Stimulated activated CD4-positive, alpha-beta T cell treated with anti-CD3 and anti-CD28 coated beads, Interleukin-1b, Interleukin-23, amount 100 ng/mL, for 4 hours (primary cell): ENCODE measurements at places on chromosomes 3 and 15.

DNA sequence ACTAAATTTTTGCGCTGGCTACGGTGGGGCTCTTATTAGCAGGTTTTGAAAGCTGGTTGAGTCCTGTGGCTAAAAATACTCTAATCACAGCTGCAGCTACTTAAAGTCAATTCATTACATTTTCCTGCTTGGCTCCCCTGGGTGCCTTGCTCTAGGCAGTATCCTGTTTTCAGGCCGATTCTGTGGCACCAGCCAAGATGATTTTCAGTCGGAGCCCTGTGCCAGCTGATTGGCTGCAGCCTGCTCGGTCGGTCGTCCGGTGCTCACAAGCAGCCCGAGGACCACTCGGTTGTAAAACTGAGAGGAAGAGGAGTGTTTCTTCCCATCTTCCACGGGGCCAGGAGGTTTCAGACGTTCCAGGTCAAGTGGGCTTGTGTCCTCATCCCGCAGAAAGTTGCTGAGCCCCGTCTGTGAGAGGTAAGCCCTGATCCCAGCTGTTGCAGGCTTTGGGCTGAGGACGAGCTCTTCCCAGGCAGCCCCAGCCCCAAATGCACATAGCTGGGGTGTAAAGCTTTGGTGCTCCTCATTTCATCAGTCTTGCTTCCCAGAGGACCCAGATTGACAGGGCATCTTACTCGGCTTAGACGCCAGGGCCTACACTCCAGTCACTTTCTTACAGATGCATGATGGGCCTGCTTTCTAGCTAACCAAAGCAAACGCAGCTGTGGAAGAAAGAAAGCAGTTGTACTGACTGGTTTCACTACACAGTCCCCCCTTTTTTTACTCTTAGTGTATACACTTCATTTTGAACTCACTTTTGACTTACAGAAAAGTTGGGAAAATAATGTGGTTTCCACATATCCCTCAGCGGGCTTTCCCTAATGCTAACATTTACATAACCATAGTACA lies 15.9 kb downstream of the LYSMD4 start:
- DNase-seq: no peak

DNA sequence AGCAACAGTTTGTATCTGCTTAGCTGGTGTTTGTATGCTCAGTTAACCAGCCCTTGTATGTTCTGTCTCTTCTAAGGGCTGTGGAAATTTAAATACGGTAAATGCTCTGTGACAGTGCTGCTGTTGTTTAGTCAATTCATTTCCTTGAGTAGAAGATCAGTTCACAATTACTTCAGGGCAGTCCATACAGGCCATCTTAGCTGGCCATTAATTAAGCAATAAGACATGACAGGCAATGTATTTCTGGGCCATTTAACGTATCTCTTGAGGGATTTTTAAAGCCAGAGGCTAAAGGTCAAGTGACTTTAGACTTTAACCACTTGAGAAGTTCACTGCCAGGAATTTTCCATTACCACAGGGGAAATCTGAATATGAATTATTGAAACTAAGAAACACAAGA lies 351.8 kb downstream of the ZIC1 start:
- no peak for DNase-seq

DNA sequence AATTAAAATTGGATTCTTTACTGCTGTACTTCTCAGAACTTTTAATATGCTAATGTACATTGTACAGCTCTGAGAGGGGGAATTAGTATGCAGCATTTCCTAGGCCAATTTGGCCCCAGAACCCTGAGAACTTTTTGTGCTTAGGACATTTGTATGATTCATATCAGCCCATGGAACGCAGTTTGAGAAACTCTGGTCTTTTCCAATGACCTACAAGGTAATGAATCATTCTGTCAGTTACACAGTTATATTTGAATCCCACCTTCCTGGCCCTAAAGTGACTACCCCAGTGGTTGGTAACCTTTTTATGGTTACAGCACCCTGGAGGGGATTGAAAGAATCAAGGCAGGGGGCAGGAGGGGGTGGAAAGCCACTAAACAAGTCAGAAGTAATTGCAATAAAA lies 25.6 kb upstream of the KBTBD12 start:
- no peak for DNase-seq

DNA sequence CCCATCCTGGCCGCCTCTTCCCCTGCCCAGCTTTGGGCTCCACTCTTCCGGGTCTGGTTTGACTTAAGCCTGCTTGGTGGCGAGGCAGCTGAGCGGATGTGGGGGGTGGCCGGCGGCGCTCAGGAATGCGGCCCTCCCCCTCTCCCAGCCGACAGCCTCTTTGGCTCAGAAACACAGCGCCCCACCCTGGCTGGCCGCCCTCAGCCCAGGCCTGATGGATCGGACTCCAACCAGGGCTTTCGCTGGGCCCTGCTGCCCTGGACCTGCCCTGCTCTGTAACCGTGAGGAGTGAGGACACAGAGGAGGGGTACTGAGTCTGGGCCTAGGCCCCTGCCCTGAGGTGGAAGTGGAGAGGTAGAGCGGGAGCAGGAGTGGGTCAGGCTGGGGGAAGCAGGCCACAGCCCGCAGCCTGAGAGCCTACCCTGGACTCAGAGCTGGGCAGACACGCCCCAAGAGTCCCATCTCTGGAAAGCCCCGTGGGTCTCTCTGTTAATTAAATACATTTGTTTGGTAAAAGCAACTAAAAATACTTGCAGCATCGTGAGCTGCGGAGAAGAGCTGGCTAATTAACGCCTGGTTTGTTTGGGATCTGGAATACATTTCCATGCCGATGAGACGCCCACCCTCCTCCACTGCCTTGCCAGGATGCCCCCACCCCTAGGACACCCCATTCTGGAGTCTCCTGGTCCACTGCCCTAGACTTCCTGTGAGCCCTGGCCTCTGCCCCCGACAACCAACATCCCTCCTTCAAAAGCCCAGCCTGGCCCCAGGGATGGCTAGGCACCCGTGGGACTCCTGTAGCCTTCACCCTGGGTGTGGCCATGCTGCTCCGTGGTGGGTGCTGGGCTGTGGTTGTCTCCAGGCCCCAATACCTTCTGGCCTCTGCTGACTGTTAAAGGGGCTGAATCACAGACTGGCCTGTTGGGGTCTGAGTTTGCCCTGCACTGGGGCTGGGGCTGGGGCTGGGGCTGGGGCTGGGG lies 19.6 kb downstream of the PLXNA1 start:
- DNase-seq: no peak

DNA sequence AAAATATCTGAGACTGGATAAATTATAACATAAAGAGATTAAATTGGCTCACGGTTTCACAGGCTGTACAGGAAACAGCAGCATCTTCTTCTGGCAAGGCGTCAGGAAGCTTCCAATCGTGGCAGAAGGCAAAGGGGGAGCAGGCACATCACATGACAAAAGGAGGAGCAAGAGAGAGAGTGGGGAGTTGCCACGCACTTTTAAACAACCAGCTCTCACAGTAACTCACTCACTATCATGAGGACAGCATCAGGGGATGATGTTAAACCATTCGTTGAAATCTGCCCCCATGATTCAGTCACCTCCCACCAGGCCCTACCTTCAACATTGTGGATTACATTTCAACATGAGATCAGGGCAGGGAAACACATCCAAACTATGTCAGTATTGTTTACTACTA lies 114.5 kb upstream of the SPATA16 start:
- DNase-seq: no peak

DNA sequence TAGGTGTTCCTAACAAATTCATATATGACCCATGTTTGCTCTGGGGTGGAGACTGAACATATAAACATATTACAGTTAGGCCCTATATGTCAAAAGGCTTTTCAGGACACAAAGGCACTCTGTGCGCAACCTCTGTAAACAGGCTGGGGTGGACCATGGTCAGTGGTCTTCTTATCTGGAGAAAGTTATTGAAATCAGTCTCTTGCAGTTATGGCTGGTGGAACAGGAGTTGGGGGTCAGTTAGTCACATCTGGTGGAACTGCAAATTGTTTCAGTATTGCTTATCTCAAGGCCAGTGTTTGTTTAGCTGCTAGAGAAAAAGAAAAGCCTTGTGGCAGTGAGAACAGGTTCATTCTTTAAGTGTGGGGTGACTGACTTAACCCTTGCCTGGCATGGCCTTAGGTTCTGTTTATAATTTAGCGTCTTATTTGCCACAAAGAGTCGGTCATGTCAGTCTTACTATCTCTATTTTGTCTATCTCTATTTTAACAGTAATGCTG lies 5.9 kb upstream of the GP9 start:
- no peak for DNase-seq

- DNase-seq: peak; percentile 73
Measured at GRCh38 chr15:64093627-64094417, at the start of gene CIAO2A. CIAO2A (minus strand) TSS chr15:64093838; CDS start chr15:64093768, 70 bp downstream.

- no peak for DNase-seq
Measured at GRCh38 chr3:97927704-97928103, 44.5 kb downstream of the RIOX2 start.

DNA sequence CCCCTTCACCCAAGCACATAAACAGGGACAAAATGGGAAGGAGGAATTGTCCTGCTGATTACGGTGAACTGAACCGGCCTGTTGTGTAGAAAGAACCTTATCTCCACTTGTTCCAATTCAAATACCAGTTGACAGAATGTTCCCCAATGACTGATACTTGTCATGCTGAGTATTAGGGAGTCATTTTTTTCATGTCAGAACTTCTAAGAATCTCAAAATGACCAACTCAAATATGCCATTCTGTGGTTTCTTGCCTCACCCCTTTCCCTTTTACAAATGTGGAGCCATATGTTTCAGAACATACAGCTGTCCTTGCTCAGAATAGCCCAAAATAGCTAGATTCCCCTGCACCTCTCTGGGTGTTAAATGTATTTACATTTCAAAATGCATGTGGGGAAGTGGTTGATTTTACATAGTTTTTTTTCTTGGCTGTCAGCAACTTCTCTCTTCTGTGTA lies 405.9 kb upstream of the TBL1XR1 start:
- no peak for DNase-seq

- no peak for DNase-seq
Measured at GRCh38 chr3:175398676-175399075, 539.5 kb downstream of the NAALADL2 start.

DNA sequence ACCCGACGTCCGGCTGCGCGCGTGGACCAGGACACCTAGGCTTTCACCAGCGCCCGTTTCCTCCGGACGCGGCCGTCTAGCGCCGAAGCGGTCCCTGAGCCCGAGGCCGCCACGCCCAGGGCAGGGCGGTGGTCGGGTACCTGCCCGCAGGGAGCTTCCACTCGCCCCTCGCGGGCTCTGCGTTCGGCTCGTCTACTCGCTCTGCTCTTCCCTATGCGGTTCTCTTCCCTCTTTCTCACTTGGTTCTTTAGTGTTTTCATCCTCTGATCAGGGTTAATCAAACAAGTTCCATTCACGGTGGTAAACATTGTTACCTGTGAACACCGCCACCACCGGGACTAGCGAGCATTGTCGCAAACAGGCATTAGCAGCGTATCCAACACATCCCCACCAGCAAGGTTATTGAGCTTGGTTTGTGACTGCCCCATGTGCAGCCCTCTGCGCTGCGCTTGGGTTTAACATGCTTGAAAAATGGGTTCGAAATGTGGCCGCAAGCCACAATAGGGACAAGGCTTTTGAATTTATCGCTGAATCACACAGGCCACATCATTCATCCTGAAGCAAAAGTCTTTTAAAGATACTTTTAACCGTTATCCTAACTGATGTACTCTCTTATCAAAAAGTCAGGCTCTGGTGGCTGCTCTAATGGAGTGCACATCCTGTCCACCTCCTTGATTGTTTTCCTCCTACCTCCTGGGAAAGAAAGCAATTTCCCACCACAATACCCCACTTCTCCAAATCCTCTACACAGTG lies 843 bp upstream of the CD47 start:
- no peak for DNase-seq

DNA sequence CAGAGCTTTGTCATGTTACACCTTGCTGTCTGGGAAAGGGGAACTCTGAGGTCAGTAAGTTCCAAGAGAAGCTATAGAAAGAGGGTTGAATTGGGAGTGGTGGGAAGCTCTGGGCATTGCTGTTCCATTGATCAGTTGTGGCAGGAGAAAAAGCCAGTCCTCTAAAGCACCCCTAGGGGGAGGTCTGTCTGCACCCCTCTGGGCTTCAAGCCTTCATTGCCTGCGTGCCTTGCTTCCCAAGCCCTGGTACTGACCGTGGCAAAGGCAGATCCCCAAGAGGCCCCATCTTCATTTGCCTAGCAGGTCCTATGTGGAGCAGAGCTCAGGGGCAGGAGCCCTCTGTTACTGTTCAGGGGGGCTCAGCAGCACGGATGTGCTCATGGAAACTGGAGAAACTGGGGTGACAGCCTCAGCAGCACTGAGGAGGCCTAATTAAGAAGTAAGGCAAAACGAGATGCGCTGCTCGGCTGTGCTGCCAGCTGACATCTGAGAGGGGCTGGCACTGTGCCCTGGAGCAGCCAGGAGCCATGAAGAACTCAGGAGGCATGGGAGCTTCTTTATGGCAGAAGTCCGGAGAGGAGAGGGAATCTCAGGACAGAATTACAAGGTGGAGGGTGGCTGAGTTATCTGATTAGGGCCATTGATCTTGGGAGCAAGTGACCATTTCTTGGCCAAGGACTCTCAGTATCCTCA lies 270.9 kb downstream of the RPLP1 start:
- no peak for DNase-seq

- DNase-seq: no peak
Measured at GRCh38 chr15:84824260-84825007, 7.3 kb downstream of the ALPK3 start.

DNA sequence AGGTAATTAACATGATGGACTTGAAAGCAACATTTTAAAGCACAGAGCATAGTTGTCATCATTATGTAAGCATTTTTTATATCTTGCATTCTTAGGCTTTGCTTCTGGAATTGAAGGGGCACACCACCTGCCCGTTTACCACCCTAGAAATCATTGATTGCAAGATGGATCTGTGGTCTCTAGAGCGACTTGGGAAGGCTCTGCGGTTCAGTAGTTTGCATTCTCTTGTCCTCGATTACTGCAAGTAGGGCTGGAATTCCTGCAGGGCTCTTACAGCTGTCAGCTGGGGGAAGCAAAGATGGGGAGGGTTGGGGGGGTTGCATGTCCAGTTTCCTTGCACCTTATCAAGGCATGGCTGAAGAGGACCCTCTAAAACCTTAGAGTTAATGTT lies 56.7 kb upstream of the RNF7 start:
- DNase-seq: no peak

DNA sequence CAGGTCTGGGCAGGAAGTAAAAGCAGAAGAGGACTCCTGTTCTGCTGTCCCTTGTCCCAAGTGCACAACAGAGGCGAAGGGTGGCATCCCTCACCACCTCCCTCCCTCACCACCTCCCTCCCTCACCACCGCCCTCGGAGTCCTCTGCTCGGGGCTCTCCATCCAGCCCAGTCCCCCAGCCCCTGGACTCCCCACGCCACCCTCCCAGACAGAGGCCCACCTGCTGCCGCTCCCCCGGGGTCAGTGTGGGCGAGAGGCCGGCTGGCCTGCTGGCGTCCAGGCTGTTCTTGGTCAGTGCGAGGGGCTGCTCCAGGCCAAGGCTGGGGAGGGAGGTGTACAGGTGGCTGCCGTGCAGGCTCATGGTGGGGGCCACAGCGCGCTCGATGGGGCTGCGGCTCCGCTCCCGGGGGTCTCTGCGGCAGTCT lies 79.1 kb downstream of the VGLL4 start:
- DNase-seq: no peak

- DNase-seq: no peak
Measured at GRCh38 chr15:37136666-37137065, 36.3 kb upstream of the MEIS2 start.

GRCh38 chr15:71434774-71435173 lies 319.5 kb downstream of the THSD4 start:
- DNase-seq: no peak
